ENCODE measurements at places on chromosomes 12 and 14.
A peak's percentile ranks its signal among the peaks of the same experiment; 100 is the strongest.

GRCh38 chr14:90849787-90850444 is 33.7 kb upstream of the TTC7B start:
- DNase-seq, result no peak

- no peak for DNase-seq
Measured at GRCh38 chr12:59660921-59661597, 65.2 kb downstream of the SLC16A7 start.

DNA sequence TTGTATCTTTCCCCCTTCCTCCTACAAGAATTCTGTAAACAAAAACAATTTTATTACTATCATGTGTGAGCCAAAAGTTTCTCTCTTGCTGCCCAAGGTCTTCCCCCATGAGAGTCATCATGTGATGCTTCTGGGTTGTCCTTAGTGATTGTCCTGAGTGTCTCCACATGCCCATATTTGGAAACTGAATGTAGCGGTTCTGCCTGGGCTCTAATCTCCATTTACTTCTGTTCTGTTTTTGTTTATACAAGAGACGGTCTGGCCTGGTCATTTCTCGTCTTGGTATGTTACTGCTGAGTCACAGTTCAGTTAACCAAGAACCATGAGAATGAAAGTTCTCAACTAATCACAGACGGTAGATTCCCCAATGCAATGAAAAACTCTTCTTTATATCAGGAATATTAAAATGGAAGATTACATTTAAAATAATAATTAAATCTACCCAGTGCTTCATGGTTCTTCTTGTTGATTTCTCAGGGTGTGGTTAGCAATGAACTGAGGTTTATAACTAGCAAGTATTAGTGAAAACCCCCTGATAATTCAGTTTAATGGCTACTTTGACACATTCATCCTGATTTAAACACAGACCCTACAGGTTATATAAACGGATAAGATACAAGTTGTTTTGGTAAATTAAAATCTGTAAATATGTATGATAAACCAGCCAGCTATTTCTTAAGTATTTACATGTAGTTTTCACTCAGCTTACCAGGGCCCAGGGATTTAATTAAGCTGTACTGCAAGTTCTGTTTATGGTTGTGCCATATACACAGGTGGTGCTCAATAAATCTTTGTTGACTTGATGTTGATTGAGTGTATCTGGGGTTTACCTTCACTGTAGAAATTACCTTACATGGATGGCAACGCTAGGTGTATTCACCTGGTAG is 81.1 kb downstream of the PELI2 start:
- peak; percentile 89 for DNase-seq

GRCh38 chr14:89572596-89573398 is 155.8 kb upstream of the FOXN3 start:
- no peak for DNase-seq

Measured in suppressor macrophage treated with lipopolysaccharide for 4 hours (primary cell).